ENCODE measurements at places on chromosomes 1 and 21. TPM values are rescaled to one million over a fixed set of nuclear protein-coding genes. Genes with fewer than 3 reads are reported as not detected.
A peak's percentile ranks its signal among the peaks of the same experiment; 100 is the strongest.

Gene LAMB3
- polyA plus RNA-seq = 0.81 TPM

Gene TNFAIP8L2
- polyA plus RNA-seq = 2.5 TPM

DNA sequence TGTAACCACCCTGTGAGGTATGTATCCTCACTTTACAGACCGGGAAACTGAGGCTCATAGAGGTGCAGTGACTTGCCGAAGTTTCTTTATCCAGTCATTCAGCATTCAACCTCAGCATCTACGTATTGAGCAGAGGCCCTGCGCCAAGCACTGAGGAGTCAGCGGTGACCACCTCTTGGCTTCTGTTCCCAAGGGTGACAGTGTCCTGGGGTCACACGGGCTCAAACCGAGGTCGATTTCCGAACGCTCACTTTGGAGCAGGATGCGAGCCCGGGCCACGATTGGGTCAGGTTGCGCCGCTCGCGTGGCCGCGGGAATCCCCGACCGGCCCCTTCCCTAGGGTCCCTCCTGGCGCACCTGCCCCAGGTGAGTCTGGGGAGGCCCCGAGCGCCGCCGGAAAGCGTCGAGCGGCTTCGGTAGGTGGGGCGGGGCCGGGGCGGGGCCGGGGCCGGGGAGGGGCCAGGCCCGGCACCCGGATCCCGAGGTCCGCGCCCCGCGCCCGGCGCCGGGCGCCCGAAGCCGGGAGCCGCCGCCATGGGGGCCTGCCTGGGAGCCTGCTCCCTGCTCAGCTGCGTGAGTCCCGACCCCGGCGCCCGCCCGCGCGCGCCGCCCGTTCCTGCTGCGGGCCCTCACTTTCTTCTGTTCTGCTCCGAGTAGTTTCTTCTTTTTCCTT lies at the start of gene SERINC2:
TSS of gene SERINC2 (plus strand) at position 482 of the 673 bp plus-strand sequence. CDS start at position 535, 53 bp downstream.
- peak; percentile 26 for DNase-seq

GRCh38 chr1:201792534-201793305 lies 36.2 kb upstream of the IPO9 start:
- DNase-seq = peak; percentile 83

- DNase-seq = no peak
Measured at GRCh38 chr21:39670701-39671100, 58.0 kb downstream of the B3GALT5 start.

DNA sequence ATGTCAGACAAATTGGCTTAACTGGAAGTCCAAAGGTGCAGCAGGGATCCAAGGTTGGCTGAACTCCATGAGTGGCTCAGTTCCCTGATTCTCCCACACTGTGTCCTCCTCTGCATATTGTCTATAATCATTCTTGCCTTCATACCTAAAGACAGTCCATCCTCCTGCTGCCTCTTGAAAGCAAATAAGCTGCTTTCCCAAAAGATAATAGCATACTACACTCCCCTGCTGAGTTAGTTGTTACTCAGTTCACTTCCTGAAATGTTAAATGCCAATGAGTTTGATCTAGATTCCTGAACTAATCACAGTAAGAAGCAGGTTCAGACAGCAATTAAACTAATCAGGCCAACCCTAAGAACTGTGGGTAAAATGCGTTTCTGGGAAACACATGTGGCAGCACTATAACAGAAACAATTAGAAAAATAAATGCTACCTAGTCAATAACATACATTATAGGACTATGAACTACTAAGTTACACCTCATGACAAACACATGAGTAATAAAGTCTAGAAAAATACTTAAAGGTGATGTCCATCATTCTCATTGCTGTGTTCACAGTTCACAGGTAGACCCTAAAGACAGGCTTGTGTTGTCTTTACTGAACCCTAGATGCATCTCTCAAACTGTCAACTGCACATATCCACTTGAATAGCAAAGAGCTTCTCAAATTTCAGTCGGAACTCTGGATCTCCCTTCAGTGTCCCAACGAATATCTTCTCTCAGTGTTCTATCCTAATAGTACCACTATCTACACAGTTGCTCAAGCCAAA lies 50.8 kb upstream of the BOLA1 start:
- DNase-seq = no peak

- DNase-seq = no peak
Measured at GRCh38 chr1:193448682-193449461, 262.5 kb upstream of the B3GALT2 start.

- DNase-seq = no peak
Measured at GRCh38 chr21:38643404-38644023, 145.2 kb upstream of the ERG start.

DNA sequence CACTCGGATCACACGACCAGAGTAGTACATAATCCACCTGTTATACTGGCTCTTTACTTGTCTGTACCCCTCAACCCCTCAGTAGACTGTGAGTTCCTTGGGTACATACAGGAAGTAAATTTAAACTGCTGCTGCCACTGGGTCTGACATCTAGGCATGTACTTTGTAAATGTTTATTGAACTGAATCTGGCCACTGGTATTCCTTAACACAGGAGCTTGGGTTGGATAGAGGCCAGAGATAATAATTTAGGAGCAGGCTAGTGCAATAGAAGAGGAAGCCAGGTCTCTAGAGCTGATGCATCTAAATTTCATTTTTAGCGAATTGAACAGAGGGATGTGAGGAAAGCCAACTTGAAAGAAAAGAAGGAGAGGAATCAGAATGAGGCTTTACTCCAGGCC lies 12.4 kb downstream of the TTC4 start:
- no peak for DNase-seq

DNA sequence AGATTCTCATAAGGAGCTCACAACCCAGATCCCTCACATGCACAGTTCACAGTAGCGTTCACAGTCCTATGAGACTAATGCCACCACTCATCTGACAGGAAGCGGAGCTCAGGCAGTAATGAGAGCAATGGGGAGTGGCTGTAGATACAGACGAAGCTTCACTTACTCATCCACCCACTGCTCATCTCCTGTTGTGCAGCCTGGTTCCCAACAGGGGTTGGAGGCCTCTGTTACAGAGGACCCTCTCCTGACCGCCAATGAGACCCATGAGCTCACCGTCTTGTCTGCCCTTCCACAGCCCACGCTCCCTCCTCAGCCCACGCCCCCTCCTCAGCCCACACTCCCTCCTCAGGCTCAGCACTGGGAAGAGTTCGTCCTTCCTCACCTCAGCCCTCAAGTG lies 39.6 kb downstream of the RSPH1 start:
- no peak for DNase-seq

- DNase-seq = no peak
Measured at GRCh38 chr1:22457345-22457744, 5.7 kb downstream of the ZBTB40 start.

DNA sequence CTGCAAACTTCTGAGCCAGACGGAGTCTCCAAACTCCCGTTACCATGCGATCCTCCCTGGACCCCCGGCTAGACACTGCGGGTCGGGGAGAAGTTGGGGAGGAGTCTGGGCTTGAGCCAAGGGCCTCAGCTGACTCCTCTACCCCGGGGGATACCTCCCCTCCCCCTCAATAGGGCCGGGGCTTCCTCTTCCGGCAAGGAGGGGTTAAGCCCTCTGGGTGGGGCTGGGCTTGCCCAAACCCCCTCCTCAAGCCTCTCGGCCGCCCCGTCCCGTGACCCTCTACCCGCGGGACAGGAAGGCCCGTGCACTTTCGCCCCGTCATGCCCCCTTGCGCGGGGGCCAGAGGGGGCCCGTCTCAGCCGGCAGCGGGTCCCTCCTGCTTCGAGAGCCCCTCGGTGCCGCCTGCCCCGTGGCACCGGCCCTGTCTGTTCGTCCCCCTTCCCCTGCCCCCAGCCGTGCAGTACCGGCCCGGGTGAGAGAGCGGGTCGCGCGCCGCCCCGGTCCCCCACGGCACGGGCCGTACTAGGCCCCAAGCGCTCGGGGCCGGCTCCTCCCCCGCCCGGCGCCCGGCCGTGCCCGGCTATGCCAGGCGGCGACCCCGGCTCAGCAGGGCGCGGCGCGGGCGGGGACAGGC lies 652 bp downstream of the ARL8A start:
- peak; percentile 49 for DNase-seq

DNA sequence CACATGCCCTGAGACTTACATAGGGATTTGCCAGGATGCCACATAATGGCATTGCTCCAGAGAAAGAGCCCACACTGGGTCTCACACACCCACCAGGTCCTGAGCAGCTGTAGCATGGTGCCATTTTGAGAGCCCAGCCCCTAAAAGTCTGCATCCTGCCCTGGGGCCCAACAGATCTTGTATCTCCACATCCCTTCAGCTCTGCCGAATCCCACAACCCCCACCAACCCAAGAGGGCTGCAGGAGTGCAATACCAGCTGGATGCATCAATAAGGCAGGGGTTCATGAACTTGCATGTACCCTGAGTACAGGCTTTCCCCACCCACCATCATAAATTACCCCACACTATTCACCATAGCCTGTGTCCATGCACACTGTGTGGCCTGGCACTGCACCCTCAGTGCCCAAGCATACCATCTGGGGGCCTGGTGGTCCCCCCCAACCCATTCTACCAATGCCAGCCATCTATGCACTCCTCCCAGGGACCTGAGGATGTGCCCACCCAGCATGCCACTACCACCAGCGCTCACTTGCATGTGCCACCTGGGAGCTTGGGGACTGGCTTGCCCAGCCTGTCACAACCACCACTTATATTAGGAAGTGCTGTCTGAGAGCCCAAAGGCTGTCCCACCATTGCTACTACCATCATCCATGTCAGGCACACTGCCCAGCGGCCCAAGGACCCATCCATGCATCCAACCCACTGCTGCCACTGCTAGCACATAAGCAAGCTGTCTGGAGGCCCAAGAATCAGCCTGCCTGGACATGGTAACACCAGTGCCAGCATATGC lies 4.1 kb upstream of the KRTAP12-2 start:
- DNase-seq = no peak

DNA sequence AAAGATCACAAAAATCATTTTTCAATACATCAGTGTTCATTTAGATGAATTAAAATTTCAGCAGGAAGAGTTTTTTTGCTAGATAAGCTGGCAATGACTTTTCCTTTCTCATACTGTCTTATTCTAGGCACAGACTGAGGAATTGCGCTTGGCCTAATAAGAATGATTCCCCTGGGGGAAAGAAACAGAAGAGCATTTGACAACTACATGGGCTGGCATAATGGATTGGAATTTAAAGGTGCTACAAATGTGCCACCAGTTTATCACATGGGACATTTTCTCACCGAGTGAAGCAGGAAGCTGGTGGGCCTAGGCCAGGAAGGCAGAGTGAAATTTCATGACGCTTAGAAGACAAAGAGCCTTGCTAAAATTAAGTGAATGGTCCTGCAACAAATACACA lies 39.3 kb downstream of the CDKN2C start:
- DNase-seq = no peak

DNA sequence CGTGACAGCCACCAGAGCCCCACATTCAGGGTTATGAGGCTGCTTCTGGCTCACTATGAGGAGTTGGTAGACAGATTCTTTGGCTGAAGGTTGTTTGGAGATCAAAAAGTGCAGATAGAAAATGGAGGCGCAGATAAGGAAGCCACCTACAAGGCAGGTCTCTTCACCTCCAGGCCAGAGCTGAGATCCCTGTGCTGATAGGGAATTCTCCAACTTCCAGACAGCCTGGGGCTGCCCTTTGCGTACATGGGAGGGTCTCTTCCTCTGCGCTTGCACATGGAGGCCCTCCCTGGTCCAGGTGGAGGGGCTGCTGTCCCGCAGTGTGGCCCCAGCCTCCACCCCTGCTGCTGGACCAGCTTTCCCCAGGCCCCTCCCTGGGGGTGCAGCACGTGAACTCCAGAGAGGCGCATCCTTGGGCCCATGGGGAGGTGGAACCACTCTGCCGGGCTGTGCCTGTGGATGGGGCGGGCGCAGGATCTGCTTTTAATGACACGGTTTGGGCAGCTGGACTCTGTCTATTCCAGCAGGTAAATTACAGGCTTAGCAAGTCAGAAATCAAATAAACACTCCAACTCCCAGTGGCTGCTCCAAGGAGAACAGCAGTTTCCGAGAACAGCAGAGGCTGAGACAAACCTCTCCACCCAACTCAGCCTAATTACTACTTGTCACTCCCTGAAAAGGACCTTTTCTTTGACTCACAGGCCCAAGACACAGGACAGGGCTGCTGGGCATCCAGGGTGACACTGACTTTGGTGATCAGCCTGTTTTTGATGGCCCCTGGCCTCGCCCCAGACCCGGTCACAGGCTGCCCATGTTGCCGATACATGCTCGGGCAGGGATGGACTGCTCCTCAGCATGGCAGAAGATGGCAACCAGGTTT lies 12.4 kb downstream of the OXCT2 start:
- no peak for DNase-seq

DNA sequence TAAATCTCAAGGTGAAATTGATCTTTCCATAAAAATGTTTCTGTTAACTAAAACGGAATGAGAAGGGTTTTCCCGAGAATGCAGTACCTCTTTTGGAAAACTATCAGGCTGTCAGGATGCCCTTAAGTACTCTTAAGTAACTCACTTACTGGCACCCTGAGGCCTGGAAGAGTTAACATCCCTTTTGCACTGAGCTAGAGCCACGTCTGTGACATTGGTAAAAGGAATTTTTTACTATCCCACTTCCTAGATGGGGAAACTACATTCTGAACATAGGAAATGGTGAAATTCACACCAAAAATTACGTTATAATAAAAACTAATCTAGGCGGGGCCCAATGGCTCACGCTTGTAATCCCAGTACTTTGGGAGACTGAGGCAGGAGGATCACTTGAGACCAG lies 39.7 kb upstream of the MAP10 start:
- DNase-seq = no peak

DNA sequence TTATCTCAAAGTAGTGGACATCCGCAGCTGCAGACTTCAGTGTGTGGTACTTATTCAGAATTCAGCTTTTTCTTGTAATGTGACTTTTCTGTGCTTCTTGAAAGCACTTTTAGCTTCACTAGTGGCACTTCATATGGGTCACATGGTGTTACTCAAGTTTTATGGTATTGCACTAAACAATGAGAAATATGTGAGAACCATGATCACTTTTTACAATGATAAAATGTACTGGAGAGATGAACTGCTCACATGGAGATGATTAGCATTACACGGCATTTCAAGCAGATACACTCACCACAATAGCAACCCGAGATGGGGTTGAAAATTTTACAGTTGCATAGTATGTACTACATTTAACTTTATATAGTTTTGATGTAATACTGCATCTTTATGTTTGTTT lies 40.1 kb upstream of the GPR52 start:
- DNase-seq = no peak
